ENCODE measurements at places on chromosomes 2 and 18.

- no peak for DNase-seq
These were observed 59.5 kb downstream of the MFSD6 start for GRCh38 chr2:190467575-190468083.

DNA sequence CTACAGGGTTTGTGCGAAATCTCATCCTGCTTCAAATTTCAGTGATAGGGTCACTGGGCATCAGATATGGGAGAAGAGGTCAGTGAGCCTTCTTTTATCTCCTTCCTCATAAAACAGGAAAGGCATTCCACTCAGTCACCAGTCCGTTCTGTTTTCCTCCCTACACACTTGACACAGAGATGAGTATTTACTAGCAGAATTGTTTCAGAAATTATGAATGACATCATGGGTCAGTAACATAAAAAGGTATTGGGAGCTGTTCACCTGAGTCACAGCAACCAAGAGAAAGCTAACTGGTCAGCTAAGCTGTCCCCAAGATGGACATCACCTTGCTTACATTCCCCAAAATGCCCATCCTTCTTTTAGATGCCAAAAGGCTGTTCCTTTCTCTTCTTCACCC lies 96.3 kb downstream of the ACVR1 start:
- no peak for DNase-seq

GRCh38 chr2:63497576-63497975 lies 90.7 kb downstream of the WDPCP start:
- no peak for DNase-seq

DNA sequence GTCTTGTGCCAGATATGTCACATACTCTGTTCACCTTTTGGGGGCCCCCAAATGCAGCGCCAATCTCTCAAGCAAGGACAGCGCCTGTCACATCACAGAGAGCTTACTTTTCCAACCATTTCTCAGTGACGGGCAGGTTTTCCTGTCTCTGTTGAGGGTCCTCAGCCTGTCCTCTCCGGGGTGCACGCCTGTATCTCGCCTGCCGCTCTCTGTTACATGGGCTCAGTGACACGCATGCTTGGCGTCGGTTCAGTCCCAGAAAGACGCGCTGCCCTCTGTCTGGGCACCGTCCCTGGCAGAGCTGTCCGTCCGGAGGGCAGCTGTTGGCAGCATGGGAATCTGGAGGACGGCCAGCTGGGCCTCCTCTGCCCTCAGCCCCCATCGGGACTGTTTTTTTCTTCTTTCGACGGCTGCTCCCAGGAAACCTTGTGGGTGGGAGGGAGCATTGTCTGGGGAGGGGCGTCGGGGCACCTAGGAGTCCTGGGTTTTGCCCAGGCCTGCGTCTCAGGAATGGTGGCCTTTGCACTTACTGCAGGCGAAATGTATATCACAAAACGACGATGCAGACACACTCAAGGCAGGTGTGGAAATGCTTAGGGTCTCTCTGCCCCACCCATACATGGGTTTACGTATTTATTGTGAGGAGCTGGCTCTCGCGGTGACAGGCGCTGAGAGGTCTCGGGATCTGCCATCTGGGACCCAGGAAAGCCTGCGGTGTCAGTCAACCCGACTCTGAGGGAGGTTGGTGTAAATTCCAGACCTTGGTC lies 30.9 kb downstream of the RTP5 start:
- DNase-seq, result no peak

DNA sequence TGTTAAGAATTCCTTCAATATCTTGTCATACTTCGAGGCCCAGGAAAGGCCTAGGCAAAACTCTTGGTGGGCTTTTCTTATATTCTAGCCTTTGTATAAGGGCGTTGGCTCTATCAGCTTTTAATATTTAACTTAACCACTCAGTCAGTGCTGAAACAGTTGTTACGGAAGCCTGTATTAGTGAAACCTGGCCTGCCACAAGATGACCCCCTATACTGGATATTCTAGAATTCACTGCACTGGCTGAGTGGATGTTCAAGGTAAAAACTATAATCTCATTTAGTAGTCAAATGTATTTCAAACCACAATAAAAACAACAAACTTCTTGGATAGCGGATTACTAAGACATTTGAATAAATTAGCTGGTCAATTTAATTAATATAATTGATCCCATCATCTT lies 91.7 kb upstream of the HNMT start:
- no peak for DNase-seq

DNA sequence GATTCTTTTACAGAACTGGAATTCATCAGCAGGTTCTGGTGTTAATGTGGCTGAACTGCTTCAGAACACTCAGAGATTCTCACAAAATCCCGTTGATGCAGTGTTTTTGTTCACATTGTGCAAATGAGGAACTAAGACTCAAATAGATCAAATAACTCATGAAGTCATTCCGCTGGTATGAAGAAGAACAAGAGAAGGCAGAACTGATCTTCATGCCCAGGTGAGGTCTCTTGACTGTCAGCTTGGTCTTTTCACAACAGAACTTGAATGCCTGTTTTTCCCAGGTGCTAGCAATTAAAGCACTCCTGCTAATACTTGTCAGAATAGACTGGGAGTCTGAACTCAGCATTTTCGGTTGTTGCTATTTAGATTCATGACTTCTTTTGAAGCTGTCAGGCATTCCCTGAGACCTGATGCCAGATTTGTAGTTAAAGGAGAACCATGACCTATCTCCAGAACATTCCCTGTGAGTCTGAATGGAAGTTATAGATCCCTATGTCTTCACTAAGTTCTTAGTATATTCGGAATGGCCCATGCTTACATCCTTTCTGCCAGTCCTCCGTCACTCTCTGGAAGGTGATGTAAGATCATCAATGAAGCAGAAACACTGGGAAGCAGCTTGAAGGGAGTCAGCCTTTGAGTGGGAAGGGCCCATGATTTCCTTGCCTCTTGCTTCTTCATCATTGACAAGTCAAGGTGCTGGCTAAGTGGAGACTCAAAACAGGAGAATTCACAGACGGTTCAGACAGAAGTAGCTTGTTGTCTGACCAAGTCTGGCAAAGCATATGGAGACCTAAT lies 155.7 kb downstream of the MTCL1 start:
- DNase-seq, result no peak

DNA sequence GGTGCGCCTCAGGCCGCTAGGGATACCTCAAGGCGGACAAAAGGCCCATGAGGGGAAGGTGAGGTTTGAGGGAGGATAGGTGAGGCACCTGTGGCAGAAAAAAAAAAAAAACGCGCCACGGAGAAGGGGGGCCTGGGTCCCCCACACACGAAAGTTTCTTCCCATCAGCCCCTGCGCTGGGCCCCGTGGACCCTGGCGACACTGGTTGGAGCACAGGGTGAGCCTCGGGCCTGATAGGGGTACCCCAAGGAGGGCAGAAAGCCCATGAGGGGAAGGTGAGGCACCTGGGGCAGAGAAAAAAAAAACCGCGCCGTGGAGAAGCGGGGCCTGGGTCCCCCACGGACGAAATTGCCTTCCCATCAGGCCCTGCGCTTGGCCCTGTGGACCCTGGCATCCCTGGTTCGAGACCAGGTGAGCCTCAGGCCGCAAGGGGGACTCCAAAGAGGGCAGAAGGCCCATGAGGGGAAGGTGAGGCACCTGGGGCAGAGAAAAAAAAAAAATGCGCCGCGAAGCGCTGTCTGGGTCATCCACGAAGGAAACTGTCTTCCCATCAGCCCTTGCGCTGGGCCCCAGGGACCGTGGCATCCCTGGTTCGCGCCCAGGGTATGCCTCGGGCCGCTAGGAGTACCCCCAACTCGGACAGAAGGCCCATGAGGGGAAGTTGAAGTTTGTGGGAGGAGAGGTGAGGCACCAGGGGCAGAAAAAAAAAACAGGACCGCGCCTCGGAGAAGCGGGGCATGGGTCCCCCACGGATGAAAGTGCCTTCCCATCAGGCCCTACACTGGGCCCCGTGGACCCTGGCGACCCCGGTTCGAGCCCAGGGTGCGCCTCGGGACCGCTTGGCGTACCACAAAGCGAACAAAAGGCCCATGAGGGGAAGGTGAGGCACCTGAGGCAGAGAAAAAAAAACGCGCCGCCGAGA lies 226.2 kb downstream of the CCDC74A start:
- DNase-seq, result no peak

DNA sequence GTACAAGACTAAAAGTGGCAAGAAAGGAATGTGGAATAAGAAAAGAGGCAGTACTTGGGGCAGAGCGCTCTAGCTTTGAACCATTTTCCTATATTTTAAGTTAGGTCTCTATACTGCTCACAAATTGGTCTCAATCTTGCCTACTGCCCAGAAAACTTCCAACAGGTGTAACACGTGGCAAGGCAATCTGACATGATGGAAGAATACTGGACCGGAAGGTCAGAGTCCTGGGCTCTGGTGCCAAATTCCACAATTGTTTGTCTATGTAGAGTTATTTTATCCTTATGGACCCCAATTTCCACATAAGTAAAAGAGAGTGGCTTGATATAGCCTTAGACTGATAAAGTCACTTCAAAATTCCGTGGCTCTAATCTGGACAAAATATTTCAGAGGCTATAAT lies 28.9 kb downstream of the NHEJ1 start:
- no peak for DNase-seq

Data from stimulated activated CD4-positive, alpha-beta T cell treated with anti-CD3 and anti-CD28 coated beads, Interleukin-4, amount 100 ng/mL, for 1 hour (primary cell).